ENCODE measurements at places on chromosomes 1 and 21. TPM values are rescaled to one million over a fixed set of nuclear protein-coding genes. Genes with fewer than 3 reads are reported as not detected.

GRCh38 chr1:117017648-117018047, 16.1 kb downstream of the CD101 start:
- DNase-seq: no peak

DNA sequence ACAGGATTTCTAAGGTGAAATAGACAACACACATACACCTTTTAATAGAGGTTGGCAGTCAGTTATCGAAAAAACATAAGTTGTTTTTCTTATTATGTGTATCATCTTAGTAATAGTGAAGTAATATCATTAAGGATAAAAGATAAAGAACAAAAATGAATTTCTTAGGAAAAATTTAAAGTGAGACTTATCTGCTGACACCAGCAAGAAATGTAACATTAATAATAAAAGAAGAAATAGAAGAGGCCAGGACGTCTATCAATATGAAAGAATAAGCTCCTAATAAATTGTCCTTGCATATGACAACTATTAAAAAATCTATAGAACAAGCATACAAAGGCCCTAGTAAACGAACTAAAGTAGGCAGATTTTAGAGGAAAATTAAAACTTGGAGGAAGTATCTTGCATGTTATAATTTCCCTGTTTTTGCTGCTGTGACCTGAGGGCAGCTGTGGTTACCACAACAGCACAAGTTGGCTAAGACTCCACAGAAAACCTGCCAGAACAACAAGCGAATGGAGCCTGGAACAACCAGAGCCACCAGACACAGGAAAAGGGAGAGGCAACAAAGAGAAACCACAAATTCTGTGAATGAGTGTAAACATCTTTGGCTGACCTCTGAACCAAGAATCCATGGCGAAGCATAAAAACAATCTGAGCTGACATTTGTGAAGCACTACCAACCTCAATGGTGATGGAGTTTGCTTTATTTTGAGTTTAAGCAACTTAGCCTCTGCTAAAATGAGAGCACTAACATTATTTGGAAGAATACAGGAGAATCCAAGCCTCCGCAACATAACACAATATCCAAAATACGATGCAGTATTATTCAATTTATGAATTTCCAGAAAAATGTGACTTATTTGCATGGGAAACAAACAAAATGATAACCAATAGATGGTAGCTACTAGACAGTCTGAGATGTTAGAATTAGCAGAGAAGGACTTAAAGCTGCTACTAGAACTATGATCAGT, 207.5 kb downstream of the KCNT2 start:
- no peak for DNase-seq

GRCh38 chr1:207018707-207019106, 13.8 kb downstream of the C1orf116 start:
- no peak for DNase-seq

DNA sequence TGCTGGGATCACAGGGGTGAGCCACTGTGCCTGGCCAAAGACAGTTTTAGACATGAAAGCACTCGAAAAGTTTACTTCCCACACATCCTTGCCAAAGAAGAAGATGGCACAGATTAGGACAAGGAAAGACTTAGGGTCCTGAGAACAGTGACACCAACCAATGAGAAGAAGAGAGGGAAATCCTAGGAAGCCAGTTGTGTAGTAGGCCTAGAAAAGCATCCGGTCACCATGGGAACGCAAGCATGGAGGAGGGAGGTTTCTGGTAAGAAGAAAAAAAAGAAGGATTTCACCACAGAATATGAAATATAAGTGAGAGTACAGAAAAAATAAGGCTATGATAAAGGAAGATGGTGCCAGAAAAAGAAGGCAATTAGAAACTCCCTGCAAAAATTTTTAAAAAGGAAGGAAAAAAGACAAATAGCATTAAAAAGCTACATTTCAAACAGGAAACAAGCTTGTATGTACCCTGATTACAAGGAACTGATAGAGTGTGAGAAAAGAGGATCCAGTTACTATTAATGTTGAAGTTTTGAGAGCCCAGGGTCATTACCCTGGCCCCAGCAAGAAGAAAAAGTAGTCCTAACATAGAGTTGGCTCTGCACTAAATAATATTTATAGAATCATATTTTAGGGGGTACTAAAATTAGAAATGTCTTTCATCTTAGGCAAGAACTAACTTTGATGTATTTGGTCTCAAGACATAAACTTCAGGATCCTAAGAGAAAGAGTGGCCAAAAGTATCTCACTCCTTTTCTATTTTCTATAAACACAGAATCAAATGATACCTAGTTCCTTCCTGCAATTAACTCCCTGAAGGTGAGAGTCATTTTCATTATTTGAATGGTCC, 16.1 kb downstream of the DIPK1A start:
- no peak for DNase-seq

DNA sequence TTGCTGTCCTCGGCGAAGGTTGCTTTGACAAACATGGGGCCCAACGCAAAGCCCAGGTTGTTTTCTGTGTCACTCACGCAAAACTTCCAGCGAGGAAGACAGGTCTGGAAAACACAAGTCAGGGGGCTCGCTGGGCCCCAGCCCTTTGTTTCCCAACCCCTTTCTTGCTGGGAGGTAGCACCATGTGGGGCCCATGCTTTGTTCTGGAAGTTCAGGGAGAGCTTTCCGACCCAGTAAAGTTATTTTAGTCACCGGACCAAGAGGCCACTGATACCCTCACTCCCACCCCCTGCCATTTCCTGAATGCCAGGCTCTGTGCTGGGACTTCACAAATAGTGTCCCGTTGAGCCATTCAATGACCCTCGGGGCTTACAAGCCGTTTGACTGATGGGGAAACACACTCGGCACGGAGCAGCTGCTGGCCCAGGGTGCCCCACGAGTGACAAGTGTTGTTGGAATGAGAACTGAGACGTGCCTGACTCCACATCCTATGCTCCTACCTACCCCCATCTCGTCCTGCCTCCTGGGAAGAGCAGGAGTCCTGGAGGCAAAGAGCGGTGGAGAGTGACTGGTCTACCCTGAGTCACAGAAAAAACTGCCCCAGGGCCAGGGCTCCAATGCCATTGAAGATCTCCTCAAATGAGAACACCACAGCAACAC, 52.0 kb downstream of the ECE1 start:
- no peak for DNase-seq

- peak; percentile 14 for DNase-seq
These were observed 41.6 kb upstream of the STUM start for GRCh38 chr1:226506921-226507320.

- DNase-seq: no peak
These were observed 156.7 kb downstream of the NR5A2 start for GRCh38 chr1:200184196-200184595.

- no peak for DNase-seq
These were observed 9.4 kb downstream of the OR2M2 start for GRCh38 chr1:248183996-248184395.

GRCh38 chr1:155669233-155670162, 19.1 kb downstream of the YY1AP1 start:
- no peak for DNase-seq

GRCh38 chr1:11650331-11650991, 3.8 kb downstream of the FBXO2 start:
- DNase-seq: no peak

- DNase-seq: no peak
These were observed 20.1 kb downstream of the TMCO1 start for GRCh38 chr1:165748550-165748949.

DNA sequence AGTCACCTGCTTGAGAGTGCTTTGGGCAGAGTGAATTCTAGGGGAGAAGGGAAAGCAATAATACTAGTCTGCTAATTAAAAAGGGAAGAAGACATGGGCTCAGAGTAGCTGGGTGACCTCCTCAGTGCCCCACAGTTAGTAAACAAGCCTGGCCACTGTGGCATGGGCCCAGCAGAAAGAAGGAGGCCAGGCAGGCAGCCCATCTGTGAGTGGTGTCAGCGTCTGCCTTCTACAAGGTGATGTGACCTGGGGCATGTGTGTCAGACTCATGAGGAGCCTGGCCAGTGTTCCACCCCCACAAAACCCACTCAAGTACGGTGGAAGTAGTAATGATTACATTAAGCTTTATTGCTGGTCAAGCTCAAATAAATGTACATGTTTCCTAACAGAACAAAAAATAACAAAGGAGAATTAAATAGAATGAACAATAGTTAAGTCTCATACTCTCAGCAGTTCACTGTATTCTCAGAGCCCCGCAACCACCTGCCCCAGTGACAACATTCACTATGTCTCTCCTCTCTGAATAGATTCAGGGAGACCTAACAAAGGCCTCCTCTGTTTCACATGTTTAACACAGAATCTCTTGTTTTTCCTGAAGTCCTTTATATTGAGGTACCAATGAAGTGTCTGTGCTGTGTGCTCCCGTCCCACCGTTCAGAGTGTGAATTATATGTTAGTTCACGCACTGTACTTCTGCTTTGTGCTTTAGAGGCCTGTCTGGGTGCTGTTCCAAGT, 32.5 kb downstream of the SLC22A15 start:
- DNase-seq: no peak

- no peak for DNase-seq
These were observed 14.1 kb downstream of the PKN2 start for GRCh38 chr1:88698140-88698539.

- no peak for DNase-seq
These were observed 192.3 kb upstream of the C1orf87 start for GRCh38 chr1:60265560-60266535.

- DNase-seq: no peak
These were observed 5.0 kb downstream of the ENTREP3 start for GRCh38 chr1:155250246-155250632.

DNA sequence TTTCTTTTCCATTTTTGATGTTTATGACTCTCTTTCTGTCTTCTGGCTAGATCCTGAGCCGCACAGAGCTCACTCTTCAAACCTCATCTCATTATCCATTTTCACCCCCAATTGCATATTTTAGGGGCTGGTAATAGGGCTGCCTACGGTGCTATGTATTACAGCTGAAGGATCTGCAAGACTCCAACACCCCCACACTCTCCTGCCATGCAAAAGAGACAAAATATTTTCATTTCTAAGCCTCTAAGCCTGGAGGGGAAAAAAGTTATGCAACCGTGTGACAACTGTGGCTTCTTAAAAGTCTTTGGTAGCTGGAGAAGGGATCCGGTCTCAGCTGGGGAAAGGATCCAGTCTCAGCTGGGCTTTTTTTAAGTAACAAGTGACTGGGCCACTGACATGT, 311.6 kb downstream of the NPHP4 start:
- DNase-seq: no peak

DNA sequence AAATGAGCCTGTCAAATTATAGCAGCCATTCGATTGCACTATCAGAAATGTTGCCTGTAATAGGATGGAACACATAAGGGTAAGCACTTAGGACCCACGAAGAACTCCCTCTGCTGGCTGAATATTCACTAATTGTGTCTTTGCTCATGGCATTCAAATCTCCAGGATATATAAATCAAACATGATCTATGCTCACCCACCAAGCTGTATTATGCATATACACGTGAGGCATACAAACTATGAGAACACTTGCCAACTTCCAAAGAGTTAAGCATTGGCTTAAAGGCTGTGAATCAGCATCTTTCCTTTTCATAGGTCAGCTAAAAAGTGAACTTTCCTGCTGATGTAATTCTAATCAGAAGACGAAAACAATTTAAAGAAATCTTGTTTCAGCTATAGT, 34.5 kb downstream of the TMPRSS15 start:
- DNase-seq: no peak

DNA sequence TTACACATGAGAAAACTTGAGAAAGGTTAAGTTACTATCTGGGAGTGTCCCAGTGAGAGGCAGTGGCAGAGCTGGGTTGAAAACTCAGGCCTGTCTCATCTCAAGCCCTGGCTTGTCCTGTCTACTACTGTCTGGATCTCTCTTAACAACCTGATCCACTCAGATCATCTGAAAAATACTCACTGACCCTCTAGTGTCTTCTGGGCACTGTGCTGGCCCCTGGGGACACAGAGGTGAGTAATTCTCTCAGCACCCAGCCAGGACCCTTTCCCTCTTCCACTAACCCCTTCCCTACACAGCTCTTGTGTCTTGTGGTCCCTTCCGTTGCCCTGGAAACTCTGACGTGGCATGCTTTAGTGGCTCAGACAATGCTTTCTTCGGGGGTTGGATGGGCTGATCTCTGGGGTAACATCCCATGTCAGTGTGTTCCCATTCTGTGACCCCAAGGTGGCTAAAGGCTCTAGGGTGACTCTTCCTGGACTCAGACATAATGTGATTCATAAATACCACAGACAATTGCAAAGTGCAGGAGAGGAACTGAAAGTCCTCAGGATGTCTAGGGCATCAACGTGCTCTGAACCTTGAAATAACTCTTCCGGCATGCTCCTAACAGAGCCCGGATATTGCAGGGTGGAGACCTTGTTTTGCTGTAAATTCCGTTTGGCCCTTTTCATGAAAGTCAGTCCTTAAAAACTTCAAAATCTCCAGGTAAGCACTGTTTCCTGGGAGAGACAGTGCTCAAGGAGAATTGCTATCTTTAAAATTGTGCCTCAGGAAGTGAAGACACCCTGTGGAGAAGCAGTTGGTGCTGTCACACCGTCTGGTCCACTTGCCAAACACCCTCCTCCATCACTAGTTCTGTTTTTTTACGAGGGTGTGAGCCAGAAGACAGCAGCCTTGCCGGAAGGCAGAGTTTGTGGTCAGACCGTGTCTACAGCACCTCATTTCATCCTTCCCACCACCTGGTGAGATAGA, 4.0 kb downstream of the SHISAL2A start:
- DNase-seq: no peak

DNA sequence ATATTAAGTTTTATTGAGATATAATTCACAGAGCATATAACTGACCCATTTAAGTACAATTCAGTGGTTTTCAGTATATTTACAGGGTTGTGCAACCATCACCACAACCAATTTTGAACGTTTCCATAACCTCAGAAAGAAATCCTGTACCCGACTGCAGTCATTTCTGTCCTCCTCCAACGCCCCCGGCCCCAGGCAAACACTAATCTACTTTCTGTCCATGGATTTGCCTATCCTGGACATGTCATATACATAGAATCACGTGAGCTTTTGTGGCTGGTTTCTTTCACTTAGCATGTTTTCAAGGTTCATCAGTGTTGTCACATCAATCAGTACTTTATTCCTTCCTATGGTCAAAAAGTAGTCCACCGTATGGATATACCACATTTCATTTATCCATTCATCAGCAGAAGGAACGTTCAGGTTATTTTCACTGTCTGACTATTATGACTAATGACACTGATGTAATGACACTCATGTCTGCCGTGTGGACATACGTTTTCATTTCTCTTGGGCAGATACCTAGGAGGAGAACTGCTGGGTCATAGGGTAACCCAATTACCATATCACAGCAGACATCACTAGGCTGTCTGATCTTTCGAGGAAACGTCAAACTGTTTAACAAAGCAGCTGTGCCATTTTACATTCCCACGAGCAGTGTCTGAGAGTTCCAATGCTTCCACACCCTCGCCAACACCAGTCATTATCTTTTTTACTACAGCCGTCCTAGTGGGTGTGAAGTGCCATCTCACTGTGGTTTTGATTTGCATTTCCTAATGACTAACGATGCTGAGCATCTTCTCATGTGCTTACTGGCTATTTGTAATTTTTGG, 30.8 kb downstream of the MRPL37 start:
- DNase-seq: no peak

- no peak for DNase-seq
These were observed 23.0 kb downstream of the S100A10 start for GRCh38 chr1:151970626-151971025.

Gene REN
- 0.29 TPM for total RNA-seq

Gene TAS1R1
- total RNA-seq: not detected

Gene UQCRH
- total RNA-seq: 205 TPM

Gene LCE1C
- not detected for total RNA-seq

Gene ITLN1
- not detected for total RNA-seq

Gene PCP4
- 18.1 TPM for total RNA-seq

Gene AADACL3
- not detected for total RNA-seq

Gene IGFN1
- 0.93 TPM for total RNA-seq

Gene RIIAD1
- total RNA-seq: not detected
